T-helper 22 cell (primary cell): ENCODE measurements at places on chromosomes 11 and 22.

DNA sequence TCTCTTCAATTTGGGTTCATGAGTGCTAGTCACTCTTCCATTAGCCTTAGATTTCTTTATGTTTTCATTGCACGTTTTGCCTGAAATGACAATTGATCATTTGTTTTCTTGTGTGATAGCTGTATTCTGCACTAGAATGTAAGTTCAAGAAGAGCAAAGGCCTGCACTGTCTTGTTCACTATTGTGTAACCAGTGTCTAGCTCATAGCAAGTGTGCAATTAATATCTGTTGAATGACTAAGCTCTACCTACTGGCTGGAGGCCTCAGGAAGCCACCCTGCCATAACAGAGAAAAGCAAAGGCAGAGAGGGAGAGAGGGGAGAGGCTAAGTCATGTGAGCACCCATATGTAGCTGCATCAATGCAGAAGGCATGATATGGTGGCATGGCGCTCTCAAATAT lies 292.8 kb upstream of the SYN3 start:
- DNase-seq, result no peak

- DNase-seq, result no peak
These were observed 235.5 kb upstream of the ANO3 start for GRCh38 chr11:26096451-26096850.

GRCh38 chr11:108994887-108995286 lies 330.0 kb downstream of the DDX10 start:
- no peak for DNase-seq

GRCh38 chr11:121141066-121141465 lies 40.0 kb downstream of the TECTA start:
- DNase-seq, result no peak

DNA sequence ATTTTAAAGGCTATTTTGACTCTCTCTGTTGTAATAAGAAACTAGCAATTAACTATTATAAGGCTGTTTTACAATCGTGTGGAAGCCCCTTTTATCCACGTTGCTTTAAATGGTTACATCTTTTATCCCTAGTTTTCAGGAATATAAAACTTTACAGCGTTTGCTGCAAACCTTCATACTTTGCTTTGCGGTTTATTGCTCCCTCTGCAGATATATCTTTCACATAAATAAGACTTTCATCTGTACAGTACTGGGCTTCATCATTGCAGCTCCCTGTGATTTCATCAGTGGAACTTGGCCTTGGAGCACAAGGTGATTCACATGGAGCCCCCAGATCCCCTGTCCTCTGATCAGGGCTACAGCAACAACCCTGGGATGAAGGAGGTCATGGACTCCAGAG lies 25.6 kb downstream of the HTR3A start:
- DNase-seq, result no peak

DNA sequence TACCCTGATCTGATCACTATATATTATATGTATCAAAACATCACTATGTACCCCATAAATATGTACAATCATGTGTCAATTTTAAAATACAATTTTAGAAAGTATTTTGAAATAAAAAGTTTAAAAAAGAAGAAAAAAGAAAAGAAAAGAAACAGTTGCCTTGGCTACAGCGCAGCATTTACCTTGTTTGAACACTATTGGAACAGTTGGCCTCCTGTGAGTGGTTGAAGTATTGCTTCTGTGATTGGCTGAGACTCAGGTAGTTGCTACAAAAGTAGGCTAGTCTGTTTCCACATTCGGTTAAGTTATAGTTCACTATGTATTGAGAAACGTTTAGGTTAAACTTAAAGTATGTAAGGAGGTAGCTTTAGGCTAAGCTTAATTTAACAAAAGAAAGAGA lies 7.9 kb upstream of the DTX4 start:
- DNase-seq, result no peak

- DNase-seq, result no peak
These were observed 194 bp downstream of the SF1 start for GRCh38 chr11:64778223-64778472.

DNA sequence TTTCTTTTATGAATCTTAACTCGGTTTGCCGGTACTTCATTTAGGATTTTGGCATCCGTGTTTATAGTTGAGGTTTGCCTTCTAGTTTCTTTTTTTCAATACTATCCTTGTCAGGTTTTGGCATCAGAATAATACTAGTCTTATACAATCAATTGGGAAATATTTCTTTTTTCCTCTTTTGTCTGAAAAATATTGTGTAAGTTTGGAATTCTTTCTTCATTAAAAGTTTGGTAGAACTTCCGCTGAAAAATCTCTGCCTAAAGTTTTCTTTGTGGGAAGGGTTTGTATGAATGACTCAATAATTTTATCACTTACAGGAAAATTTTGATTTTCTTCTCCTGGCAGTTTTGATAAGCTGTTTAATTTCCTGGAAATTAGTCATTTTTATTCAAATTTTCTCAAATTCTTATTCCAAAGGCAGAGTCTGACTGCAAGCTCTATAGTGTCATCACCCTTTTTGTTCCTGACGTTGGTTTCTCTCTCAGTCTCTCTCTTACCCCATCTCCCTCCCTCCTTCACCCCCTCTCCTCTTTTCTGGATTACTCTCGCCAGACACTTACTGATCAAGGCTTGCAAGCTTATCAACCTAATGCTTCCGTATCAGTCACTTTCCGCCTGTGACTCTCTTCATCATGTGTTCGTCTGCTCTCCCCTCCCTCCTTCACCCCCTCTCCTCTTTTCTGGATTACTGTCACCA lies 555.7 kb downstream of the TBC1D22A start:
- DNase-seq, result no peak

- no peak for DNase-seq
These were observed 136.8 kb downstream of the PKNOX2 start for GRCh38 chr11:125301346-125301745.

DNA sequence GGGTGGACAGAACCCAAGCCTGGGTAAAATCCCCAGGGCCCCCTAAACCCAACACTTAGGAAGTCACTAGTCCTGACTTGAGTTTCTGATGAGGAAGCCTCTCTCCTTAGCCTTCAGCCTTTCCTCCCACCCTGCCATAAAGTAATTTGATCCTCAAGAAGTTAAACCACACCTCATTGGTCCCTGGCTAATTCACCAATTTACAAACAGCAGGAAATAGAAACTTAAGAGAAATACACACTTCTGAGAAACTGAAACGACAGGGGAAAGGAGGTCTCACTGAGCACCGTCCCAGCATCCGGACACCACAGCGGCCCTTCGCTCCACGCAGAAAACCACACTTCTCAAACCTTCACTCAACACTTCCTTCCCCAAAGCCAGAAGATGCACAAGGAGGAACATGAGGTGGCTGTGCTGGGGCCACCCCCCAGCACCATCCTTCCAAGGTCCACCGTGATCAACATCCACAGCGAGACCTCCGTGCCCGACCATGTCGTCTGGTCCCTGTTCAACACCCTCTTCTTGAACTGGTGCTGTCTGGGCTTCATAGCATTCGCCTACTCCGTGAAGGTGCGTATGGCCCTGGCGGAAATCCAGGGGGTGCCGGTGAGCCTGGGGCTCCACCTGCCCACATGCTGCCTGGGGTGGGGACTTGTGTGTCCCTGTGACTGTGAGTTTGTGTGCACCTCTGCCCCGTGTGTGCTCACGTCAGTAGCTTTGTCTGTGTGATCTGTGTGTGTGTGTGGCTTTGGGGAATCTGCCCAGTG lies at the start of gene IFITM1:
Gene IFITM1, plus strand, starts transcription at position 254 of the 767 bp plus-strand sequence. Its CDS starts 131 bp downstream, at position 385.
- peak; percentile 57 for DNase-seq
